K562 (cell line): ENCODE measurements at places on chromosomes 13 and 19.

GRCh38 chr13:91307887-91308286 lies 39.6 kb upstream of the MIR17HG start:
- DNase-seq: no peak

- no peak for DNase-seq
Observed at GRCh38 chr13:34216256-34216655, 398.3 kb downstream of the RFC3 start.

GRCh38 chr19:36398571-36398970 lies 19.6 kb upstream of the ZFP14 start:
- no peak for DNase-seq

DNA sequence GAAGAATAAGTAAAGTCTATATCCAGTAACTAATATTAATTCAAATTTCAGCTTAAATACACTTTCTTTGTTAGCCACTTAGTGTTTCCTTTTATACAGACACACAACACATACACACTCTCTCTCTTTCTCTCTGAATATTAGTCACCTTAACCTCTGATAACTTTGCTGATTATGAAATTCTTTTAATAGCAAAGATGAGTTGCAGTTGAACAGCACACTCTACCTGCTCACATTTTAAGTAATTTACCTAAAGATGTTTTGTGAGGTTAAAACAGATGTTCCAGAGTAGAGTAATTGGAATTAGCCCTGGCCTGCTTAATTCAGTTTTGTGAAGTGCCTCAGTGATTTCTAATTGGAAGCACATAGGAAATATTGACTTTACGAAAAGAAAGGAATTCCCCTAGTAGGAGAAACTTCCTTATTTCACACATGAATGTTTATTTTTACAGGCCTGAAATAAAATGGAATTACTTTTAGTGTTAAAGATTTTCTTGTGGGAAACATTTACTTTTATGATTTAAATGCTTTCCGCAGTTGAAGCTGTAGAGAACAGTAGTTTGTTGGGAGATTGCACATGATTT lies 184.3 kb downstream of the MYO16 start:
- no peak for DNase-seq

GRCh38 chr13:52158629-52159158 lies 703 bp downstream of the NEK3 start:
- no peak for DNase-seq

DNA sequence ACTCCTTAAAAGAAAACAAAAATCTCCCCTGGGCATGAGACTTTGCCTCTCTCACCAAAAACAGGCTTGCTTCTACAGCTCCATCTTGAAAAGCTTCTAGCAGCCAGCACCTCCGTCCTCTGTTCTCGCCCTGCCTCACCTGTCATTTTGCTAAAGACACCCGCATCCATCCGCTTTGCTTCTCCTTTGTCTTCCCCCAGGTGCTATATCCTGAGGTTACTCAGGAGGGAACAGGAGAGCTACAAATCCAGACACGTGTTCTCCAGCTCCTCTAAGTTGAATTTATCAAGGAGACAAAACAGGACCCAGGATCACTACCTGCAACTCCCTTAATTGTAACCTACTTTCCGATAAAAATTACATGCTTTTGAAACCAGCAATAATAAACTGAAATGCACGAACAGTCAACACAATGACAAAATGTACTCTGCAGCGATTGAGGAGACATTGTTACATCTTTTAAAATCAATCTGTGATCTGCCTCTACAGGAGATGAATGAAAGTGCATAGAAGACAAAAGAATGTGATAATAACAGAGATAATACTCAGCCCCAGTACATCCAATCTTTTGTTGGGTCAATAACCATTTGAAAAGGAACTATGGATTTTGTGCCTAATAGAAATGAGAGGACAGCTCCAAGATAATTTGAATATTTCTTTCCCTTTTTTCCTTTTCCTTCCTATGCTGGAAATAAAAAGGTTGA lies 221.2 kb downstream of the DCLK1 start:
- no peak for DNase-seq

GRCh38 chr13:113999618-113999910 lies 25.7 kb upstream of the C13orf46 start:
- DNase-seq: no peak

DNA sequence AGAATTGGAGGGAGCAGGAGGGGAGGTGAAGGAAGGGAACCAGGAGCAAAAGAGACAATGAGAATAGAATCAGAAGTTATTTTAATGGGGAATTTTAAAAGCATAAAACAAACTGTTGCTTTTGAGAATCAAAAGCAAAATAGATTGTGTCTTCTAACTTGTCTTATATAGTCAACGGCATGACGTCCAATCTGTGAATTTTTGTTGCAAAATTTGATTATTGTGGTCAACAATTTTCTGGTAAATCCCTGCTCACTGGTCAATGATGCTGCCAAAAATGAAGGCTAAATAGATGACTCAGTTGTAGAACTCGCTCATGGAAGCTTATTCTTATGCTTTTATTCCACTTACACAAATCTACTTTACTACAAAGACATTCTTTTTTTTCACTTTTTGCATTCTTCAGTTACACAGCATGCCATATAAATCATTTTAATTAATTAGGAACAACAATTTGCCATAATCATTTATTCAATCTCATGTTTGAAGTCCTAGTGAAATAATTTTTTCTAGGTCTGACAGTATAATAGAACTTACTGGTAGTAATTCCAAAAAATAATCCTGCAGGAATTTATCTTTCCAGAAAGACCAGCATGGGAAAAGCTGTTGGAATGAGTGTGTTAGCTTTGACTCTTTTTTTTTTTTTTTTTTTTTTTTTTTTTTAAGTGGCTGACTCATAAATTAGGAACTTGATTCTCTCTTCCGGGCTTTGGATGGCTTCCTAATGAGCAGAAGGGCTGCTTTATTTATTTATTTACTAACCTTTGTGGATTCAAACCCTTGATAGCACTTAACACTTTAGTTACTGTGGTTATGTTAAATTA lies 256.9 kb downstream of the SPRY2 start:
- no peak for DNase-seq

DNA sequence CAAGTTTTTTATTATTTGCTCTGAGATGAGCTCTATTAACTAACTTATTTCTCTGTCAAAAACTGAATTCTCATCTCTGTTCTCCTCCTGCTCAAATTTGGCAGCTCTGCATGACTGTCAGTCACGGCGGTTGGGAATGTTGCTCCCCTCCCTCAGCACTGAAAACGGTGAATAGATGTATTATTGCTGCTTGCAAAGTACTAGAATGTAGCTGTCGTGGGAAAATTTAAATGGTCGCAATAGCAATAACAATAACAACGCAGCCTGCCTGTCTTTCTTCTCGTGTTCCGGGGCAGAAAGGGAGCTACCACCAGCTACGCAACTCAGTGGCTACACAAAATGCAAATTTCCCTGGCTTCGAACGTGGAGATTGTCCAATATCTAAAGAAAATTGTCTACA lies 125.6 kb upstream of the FRY start:
- no peak for DNase-seq

DNA sequence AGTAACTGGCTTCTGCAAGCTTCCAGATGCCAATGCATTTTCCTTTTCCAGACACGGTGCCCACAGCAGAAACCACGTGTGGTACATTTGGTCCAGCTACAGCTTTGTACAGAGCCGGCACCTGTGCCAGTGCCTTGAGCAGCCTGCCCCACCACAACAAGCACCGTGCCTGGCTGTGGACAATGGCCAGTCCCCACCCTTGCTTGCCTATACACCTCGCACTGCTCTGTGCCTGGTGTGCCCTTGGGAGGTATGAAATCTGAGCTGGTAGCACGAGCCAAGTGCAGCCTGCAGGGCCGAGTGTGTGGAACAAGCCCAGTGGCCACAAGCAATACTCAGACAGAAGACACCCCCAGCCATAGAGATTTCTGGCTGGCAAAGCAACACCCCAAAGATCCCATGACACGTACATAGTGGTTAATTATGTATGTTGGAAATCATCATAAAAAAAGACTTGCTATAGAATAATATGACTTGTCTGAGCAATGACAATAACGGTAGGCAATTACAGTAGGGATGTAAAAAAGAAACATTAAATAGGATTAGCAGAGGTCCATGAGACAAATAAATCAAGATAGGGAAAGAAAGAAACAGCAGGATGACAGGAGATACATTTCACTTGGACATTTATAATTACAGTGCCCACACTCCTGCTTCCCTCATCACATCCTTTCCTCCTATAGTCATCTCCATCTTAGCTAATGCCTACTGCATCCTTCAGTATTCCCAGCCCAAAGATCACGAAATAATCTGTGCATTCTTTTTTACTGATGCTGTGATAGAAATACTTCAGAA lies 1399.5 kb downstream of the PCDH9 start:
- no peak for DNase-seq

GRCh38 chr13:114258589-114258988 lies 22.8 kb upstream of the UPF3A start:
- DNase-seq: no peak
